ENCODE measurements at places on chromosomes 16 and 17.

GRCh38 chr16:12268606-12269005 is 292.1 kb downstream of the SNX29 start:
- DNase-seq, result no peak

DNA sequence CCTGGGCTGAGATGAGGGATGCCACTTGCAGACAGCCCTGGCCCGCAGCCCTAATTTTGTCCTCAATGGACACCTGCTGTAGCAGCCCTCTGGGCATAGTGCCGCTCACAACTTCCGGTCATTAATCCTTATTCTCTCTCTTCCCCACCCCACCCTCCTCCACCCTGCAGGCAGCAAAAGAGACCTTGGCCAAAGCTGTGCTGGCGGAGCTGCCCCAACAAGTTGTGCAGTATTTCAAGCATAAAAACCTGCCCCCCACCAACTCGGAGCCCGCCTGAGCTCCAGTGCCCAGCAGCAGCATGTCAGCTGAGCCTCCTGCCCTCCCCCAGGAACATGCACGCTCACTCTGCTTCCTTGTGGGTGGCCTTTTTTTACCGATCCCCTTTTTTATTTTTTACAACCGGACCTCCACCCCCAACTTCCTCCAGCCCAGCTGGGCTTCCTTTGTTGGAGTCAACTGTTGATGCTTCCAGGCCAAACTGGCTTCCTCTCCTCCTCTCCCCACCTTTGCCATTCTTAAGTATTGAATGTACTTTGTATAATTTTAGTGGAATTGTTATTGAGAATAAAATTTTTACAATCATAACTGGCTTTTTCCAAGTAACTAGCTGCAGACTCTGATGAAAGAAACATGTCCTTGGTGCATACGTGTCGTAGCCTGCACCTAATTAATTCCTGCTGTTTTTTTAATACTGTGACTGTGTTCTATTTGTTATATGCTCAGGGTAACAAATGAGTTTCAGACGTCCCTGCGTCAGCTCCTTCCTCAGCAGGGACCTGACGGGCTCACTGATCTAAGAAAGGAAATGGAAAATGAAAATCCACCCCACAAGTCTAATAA is 38.2 kb downstream of the PSME3IP1 start:
- no peak for DNase-seq

DNA sequence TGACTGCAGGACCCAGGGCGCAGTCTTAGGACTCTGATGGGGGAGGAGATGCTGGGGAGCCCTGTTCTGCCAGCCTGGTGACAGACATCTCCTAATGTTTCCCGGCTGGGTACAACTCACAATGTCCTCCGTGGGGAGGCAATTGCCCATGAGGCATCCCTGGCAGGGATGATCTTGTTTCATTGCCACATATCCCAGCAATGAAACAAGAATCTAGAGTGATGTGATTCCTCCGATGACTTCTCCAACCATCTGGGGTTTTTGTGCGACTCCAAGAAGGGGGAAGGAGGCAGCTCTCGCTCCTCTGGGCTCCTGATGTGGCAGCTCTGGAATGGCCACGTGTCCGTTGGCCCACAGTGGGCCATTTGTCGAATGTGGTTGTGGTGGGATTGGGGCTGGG is 255.8 kb downstream of the SEC14L1 start:
- DNase-seq, result no peak

DNA sequence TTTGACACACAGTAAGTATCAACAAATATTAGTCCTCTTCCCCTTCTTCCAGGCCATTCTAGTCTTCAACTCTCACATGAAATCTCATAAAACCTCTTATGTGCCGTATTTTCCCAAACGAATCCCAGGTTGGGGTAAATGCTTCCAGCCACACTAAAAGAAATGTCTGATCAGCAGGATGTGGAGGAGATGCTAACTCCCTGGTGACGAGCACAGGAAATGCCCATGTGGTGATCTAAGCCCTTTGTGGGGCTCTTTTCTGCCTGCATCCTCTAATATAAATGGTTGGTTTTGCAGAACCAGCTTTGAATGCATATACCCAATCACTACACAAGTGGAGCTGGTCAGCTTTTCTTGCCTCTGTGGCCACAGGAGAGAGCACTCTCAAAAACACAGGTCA is 498.2 kb upstream of the ERCC4 start:
- no peak for DNase-seq

GRCh38 chr17:76417499-76418143 is 33.2 kb downstream of the SPHK1 start:
- no peak for DNase-seq

DNA sequence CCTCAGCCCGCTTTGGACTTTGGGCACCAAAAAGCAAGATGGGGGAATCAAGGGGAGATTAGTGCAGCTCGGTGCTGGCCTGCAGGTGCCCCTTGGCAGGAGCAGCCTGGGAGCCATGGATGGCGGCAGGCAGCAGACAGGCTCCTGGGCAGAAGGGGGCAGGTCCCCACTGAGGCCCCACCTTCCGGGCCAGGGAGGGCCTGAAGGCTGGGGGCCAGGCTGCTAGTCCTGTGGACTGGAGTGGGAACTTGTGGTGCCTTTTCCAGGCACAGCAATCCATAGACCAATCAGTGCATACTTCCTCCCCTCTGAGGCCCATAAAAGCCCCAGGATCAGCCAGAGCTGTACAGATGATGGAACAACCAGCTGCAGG is 64.0 kb downstream of the USP32 start:
- DNase-seq, result no peak

GRCh38 chr16:64910356-64910755 is 211.5 kb downstream of the CDH11 start:
- no peak for DNase-seq

- DNase-seq, result no peak
Observed at GRCh38 chr16:3474136-3474779, 21.0 kb downstream of the C16orf90 start.

GRCh38 chr17:73369111-73369521 is 57.3 kb upstream of the CDC42EP4 start:
- DNase-seq, result no peak

DNA sequence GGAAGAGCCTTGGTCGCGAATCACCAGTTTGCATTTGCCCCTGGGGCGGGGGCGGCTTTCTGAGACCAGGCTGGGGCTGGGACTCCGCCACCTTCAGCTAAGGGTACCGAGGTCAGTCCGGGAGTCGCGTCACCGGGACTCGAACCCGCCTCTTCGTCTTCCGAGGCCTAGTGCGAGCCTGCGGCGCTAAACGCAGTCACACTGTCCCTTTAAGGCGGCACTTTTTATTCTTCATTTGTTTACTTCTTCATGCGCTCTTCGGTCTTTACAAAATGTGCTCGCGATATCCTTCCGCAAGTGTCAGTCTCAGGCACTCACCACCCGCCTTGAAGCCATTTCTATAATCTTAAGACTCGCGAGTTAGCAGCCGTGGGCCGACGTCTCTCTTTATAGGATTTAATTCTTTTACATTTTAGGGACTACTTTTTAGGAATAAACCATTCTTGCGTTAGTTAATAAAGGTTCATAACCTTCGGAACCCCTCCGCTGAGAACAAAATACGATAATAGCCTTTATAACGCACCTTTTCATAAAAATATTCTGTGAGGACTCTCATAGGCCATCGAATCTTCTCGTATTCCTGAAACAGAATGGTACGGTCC is 593 bp upstream of the HEXIM1 start:
- DNase-seq, result peak; percentile 58

DNA sequence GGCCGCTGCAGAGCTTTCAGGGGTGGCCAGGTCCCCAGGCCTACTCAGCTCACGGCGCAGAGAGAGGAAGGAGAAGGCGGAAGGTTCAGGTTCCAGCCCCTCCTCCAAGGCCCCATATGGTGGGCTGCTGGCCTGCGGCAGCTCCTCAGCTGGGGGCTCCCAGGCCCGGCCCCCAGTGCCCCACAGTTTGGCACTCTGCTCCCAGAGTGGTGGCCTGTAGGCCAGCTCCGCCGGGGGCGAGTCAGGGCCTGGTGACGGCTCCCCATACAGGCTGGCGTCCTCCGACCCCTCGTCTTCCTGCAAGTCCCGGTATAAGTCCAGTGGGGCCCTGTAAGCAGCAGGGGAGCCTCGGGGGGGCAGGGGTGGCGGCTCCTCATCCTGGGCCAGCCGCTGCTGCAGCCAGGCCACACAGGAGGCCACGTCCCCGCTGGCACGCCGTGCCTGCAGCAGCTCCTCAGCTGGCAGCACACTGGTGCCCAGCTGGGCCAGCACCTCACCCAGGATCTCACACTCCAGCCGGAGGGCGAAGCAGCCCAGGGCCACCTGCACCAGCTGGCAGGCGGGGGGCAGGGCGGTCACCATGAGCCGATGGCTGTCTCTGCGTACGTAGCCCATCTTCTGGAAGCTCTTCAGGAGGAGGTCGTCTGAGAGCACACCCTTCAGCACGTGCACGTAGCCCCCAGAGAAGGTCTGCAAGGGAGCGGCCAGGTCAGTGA is 3.7 kb downstream of the SPATA2L start:
- no peak for DNase-seq

DNA sequence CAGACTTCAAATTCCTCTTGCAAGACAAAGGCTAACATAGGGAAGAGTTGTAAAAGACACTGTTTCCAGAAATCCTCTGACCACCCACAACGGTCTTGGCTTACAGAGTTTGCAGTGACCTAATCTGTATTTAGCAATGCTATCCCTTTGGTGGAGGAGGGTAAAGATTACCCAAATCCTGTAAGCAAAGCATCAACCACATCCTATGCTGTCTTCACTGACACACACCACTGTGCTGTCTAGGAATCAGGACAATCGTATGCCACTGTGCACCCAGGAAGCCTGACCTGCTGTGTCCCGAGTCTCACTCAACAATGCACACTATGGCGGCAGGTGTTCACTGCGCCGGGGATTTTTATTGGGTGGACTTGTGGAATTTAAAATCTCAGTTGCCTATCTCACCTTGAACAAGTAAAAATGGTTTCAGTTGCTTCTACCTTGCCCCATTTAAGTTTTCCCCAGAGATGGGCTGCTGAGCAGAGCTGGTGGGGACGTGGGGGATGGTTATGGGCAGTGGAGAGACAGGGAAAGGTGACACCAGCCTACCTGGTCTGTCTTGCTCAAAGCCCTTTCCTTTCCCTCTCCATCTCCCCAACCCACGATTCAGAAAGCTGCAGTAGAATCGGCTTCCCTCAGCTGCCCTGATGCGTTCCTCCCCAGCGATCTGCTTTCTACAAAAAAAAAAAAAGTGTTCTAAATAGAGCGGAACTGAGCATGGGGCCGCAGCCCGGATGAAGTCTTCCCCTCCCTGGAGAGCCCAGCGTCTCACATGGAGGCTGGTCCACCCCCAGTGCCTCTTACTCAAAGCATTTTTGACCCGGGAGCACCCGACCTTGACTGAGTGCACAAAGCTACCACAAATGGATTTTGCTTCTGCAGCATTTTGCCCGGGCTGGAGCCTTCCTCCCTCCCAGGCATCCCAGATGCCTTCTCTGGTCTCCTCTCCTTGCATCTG is 271.5 kb downstream of the SOX9 start:
- DNase-seq, result no peak

- DNase-seq, result no peak
Observed at GRCh38 chr16:86680661-86681030, 102.3 kb downstream of the FOXL1 start.

GRCh38 chr17:42894283-42895184 is 6.1 kb upstream of the G6PC1 start:
- no peak for DNase-seq

- DNase-seq, result no peak
Observed at GRCh38 chr17:36089888-36090836, at the start of gene CCL3. CCL3 (minus strand) TSS chr17:36090143; CDS start chr17:36090058, 85 bp downstream.

GRCh38 chr16:85240982-85241924 is 129.0 kb upstream of the CIBAR2 start:
- DNase-seq, result no peak

- no peak for DNase-seq
Observed at GRCh38 chr17:81948635-81949378, 1.8 kb upstream of the MYADML2 start.

GRCh38 chr17:44005527-44006271 is 1.3 kb downstream of the NAGS start:
- DNase-seq, result peak; percentile 24

DNA sequence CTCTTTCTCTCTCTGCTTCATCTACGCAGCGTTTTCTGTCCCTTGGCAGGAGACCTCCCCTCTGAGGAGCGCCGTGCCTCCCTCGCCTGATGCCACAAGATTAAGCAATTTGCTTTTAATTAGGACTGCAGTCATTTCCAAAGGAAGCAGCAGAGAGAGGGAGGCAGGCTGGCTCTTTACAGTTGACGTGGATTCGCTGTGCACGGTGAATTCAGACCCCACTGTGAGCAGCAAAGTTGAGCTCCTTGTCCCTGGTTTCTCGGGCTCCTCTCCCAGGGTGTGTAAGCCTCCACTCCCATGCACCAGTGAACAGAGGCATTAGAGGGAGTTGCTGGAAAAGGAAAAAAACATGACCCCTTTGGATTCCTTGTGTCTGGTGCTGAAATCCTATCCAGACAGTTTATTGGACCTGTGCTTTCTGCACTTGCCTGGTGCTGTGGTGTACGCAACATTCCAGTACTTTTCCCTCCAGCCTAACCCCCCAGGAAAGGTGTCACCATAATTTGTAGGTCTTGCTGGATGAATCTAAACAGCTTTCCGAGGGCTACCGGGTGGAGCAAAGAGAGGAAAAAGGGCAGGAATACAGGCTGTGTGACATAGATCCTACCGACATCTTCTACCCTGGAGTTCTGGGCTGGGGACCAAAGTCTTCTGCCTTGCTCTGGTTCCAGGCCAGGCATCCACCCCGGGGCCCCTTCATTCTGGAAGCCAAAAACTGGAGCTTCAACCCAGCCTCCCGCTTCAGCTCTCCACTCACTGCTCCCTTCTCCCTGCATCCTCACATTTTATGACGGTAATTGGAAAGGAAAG is 171.0 kb downstream of the MAF start:
- no peak for DNase-seq

DNA sequence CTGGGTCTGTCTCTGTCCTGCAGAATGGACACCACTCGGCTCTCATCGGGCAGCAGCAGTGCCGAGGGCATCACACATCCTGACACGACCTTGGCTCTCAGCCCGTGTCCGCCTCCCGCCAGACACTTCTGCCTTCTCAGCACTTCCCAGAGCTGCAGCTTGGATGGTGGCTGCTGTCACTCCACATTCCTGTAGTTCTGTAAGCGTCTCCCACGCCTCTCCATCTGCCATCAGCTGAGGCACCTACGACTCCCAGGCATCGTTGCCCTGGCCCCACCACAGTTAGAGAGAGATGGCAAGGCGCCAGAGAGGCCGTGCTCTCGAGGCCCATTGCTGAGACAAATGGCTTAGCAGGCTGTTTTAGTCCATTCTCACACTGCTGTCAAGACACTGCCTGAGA is 195.9 kb upstream of the CHMP6 start:
- no peak for DNase-seq
